ENCODE measurements at places on chromosomes 7 and 10. TPM values are rescaled to one million over a fixed set of nuclear protein-coding genes. Genes with fewer than 3 reads are reported as not detected.

Gene ASZ1
- not detected for total RNA-seq

Gene SH2D4B
- 0.07 TPM for total RNA-seq

Gene SEC61A2
- total RNA-seq: 10.6 TPM

Gene TRPV6
- total RNA-seq: not detected

Gene TMEM176B
- not detected for total RNA-seq

Gene LIPM
- 0.13 TPM for total RNA-seq

Gene ATOH7
- not detected for total RNA-seq

Gene PAPSS2
- total RNA-seq: 160 TPM

Gene FGL2
- 86.5 TPM for total RNA-seq
